ENCODE measurements at places on chromosomes 1 and 21. TPM values are rescaled to one million over a fixed set of nuclear protein-coding genes. Genes with fewer than 3 reads are reported as not detected.

The IQGAP3 gene
- polyA plus RNA-seq: 6.4 TPM

The KRTAP19-1 gene
- not detected for polyA plus RNA-seq

The FBXO28 gene
- 21.4 TPM for polyA plus RNA-seq

The PDE9A gene
- polyA plus RNA-seq: 9.0 TPM

The PCAT6 gene
- polyA plus RNA-seq: 2.4 TPM

The MFAP2 gene
- polyA plus RNA-seq: 130 TPM

The RHD gene
- 1.2 TPM for polyA plus RNA-seq

The PDZK1IP1 gene
- 0.42 TPM for polyA plus RNA-seq

The TRAF5 gene
- polyA plus RNA-seq: 17.5 TPM

The NEGR1 gene
- 13.7 TPM for polyA plus RNA-seq

The FALEC gene
- polyA plus RNA-seq: 0.43 TPM

The ALX3 gene
- not detected for polyA plus RNA-seq

The LCE1E gene
- polyA plus RNA-seq: not detected
